Endodermal cell (in vitro differentiated cells): ENCODE measurements at places on chromosomes 3 and 15.

DNA sequence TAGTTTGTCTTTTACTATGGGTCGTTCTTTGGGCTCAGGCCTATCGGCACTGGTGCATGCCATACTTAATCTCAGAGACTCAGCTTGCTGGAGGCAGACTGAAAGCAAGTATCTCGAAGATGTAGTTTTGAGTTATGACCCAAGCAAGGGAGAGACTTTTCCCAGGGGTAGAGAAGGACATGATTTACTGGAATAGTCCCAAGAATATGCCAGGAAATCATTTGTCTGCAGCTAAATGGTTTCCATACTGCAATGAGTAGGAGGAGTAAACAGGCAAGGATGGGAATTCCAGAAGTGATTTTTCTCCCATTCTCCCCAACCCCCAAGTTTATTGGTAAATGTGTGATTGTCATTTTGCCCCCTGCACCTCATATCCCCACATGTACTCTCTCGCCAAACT is 35.4 kb upstream of the LACTB start:
- no peak for DNase-seq

GRCh38 chr15:63939531-63940130 is 105.9 kb upstream of the HERC1 start:
- peak; percentile 60 for DNase-seq

DNA sequence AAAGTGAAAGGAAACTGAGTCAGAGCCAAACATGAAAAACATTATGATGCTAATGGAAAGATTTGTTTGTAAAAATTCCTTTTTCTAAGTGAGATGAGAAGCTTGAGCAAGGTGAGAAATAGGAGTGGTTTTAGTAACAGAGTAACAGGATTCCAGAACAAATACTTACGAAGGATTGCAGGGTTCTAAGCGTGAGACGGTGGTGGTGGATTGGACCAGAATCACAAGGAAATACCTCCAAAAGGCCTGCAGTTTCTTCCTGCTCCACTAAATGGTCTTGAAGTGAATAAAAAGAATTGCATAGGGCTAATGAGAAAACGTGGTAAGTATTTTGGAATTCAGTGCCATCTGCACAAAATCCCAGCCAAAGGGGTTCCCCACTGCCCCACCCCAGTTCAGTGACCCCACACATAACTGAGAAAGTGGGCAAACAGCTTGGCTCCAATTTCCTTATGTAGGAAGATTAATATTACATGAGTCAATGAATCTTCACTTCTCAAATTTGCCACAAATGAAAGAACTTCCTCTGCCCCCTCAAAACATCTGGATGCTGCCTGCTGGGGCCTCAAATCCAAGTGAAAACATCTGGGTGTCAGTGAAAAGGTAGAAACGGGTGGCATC is 283.8 kb upstream of the NR2F2 start:
- DNase-seq: peak; percentile 59

DNA sequence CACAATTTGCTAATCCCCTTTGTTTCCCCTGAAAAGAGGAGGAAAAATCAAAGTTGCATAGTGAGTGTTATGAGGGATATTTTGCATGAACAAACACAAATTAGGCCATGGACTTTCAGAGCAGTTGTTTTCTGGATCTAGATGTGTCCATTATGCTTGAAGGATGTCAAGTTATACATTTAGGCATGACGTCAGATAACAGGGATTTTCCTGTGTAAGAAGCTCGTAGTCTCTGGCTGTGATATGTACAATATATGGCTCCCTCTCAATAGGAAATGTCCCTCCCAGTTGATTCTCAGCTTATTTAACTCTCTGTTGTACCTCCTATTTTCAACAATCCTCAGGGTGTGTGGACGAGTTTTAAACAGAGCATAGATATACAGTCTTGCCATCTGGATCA is 171.0 kb downstream of the RBMS3 start:
- DNase-seq: no peak

- DNase-seq: no peak
These were observed 101.5 kb downstream of the MYRIP start for GRCh38 chr3:39910826-39911464.

DNA sequence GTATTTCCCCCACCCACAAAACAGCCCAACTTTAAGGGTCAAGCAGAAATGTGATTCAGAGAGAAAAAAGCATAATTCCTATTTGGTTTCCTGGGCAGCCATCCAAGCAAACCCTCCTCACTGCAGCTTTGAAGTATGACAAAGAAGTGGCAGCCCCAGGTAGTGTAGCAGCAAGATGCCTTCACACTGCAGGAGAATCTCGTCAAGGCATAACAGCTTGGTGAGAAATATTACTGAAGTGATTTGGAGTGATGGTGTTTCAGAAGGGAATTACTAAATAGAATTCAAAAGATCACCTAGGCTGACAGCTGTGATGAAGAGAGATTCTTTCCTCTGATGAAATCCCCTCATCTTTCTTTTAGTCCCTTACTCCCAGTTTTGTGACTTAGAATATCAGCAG is 173.9 kb downstream of the PYDC2 start:
- DNase-seq: no peak

DNA sequence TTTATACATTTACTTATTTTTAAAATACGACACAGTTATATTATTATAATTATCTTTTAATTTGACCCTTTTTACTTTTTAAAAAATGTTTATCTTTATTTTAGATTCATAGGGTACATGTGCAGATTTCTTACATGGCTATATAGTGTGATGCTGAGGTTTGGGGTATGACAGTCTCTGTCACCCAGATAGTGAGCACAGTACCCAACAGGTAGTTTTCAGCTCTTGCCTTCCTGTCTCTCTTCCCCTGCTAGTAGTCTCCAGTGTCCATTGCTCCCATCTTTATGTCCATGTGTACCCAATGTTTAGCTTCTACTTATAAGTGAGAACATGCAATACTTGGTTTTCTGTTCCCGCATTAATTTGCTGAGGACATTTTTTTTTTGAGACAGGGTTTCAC is 21.8 kb upstream of the KCNMB2 start:
- no peak for DNase-seq

GRCh38 chr3:141078200-141078599 is 27.1 kb downstream of the SPSB4 start:
- DNase-seq: peak; percentile 43

GRCh38 chr3:138696666-138697370 is 88.2 kb downstream of the FAIM start:
- DNase-seq: no peak

DNA sequence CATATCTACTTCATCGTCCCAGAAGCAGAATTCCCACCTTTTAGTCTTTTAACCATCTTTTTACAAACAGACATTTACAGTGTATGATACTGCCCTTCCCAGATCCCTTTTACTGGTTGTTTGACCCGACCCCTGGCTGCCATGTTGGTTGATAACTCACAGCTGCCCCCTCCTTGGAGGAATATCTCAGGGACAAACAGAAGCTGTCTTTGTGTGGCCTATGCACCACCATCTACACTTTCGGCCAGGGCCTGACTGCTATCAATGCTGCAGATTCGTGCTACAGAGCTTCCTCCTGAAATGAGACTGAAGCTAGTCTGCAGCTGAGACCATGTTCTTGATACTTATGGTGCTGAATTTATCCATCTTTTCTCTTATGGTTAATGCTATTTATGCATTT is 6.6 kb upstream of the POLQ start:
- no peak for DNase-seq

DNA sequence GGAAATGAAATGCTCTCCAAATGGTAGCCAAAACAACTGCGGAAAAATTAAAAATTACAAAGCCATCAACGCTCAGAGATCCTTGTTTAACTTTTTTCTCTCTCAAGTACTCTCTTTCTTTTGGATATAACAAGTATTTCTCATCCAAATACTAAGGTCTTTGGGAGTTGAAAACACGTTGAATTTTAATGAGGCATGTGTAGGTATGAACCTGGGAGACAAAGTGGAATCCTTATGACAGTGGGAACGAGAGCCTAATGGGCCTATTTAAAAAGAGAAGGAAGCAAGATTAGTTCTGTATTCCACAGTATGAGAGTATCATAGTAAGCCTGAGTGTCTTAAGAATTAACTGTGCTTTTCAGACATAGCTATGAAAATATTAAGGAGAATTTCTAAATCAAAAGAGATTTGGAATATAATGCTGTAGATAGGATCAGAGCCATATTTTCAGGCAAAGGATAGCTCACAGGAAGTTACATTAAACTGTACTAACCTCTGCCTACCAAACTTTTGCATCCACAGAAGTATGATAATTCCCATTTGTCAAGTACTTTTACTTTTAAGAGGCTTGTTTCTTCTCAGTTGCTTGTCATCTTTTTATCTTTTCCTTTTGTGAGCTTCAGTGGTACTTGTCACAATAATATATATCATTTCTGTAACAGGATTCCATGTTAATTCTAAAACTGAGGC is 759 bp downstream of the CD96 start:
- DNase-seq: no peak

DNA sequence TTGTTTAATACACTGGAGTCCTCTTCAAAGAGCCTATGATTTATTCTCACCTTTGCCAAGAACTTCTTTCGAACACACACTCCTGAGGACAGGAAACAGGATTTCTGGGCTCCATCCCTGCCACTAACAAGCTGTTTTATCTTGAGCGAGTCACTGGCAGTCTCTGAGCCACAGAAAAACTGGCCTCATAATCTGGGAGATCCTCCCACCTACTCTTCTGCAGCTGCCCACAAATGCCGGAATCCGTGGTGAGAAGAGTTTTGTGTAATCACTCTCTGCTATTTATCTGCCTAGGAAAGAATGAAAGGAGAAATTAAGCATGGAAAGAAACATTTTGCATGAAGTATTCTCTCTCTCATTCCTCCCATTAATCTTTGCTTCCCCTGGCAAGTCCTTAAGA is 172.0 kb upstream of the TRIM42 start:
- DNase-seq: no peak

- no peak for DNase-seq
These were observed 83.9 kb downstream of the PEAK1 start for GRCh38 chr15:77336006-77336405.

GRCh38 chr3:99903869-99904268 is 86.2 kb downstream of the CMSS1 start:
- no peak for DNase-seq

DNA sequence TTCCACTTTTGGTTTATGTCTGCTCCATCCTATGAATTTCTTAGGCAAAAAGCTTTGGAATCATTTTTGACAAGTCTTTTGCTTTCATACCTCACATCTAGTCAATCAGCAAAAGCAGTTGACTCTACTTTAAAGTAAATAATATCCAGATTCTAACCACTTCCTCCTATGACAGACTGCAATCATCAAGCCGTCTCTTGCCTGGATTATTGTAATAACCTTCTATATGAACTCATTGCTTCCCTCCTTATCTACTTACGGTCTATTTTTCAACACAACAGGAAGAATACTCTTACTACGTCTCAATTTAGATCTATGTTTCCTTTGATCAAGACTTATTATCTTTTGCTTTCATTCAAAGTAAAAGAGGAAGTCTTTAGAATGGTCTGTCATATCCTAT is 20.7 kb downstream of the CLDN1 start:
- no peak for DNase-seq

DNA sequence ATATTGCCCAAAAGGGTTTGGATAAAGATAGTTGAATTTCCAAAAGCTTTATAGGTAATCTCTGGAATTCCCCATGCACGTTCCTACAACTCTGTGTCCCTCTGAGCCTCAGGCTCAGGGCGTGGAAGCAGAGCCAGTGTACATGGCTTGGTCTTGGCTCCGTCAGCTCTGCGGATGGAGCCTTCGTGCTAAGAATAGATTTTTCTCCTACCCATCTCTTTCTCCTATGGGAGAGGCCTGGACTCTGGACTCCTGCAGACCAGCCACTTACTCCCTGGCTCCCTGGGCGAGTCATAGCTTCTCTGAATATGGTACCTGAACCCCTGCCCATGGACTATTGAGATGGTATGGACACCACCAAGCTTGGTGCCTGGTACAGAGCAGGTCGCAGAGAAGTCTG is 99.9 kb downstream of the EEFSEC start:
- DNase-seq: no peak

DNA sequence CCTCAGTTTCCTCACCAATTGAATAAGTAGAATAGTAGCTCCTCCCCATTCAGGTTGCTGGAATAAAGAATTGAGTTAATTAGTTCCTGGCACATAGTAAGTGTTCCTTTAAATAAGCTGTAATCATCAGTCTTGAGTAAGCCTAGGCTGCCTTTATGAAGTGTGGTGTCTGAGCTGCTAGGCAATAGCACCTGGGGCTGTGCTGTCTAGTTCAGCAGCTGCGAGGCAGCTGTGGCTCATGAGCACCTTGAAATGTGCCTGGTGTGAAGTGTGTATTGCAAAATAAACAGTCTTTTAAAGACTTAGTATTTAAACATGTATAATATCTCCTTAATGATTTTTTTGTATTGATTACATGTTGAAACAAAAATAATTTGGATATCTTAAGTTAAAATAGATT is 77.6 kb downstream of the TOP2B start:
- DNase-seq: no peak

DNA sequence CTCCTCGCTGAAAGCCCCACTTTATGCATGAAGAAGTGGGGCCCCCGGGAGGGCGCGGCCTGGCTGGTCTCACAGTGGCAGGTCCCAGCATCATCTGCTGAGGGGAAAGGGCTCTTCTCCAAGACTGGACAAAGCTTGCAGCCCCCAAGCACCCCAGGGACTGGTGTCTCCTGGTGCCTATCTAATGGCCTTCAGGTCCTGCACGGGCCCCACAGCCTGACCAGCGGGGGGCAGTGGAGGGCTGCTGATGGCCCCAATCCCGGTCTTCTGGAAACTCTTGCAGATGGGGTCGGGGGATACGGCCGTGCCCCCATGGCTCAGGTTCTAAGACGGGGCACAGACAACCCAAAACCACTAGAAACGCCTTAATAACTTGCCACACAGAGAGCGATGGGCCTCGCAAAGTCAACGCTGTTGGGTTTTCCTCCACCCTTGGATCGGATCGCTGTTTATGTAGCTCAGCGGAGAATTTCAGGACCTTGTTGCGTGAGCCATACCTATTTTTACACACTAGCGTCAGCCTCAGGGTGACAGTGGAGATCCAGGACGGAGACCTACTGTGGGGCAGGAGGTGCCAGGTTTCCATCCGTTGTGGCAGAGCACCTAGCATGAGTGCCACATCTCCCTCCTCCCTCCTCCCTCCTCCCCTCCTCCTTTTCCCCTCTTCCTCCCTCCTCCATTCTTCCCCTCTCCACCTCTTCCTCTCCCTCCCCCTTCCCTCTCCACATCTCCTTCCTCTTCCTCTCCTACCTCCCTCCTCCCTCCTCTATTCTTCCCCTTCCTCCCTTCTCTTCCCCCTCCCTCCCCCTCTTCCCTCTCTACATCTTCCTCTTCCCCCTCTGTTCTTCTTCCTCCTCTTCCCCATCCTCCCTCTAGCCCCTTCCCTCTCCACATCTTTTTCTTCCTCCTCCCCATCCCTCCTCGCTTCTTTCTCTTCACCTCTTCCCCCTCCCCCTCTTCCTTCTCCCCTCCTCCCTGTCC is 79.3 kb upstream of the ALDH1L1 start:
- DNase-seq: peak; percentile 86
